Stimulated activated effector memory CD8-positive, alpha-beta T cell treated with anti-CD3 and anti-CD28 coated beads, Interleukin-12 subunit alpha, Interleukin-12 subunit beta, amount 100 ng/mL, for 72 hours (primary cell): ENCODE measurements at places on chromosomes 12 and 14.

DNA sequence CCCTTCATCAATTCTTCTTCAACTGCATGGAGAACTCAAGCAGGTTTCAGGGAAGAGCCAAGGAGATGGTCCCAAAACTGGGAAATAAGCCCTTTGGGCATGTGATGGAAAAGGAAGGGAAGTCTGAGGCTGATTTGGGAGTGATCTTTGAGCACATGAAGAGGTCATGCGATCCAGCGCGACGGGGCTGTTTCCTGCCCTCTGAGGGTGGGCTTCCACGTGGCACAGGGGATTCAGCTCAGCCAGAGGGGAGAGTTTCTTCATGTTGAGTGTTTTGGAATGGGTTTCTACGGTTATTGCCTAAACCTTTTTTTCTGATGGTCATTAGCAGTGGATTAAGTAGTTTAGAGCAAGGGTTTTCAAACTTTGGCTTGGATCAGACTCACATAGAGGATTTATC lies 30.2 kb downstream of the GPR68 start:
- DNase-seq, result no peak

DNA sequence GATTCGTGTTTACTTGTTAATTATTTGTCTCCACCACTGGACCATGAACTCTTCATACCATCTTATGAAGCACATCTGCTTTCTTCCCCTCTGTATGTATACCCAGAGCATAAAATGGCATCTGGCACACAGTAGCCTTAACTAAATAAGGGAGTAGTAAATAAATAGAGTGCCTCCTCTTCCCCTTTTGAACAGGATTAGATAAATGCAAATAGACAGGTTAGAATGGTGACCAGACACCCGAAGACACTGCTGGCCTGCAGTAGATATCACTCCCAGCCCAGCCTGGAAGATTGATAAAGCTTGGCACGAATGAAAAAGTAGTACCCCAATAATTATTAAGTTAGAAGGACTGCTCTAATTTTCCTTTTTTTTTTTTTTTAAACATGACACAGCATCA lies 6.9 kb downstream of the GALNT4 start:
- no peak for DNase-seq

- DNase-seq, result no peak
These were observed 10.3 kb upstream of the KCNA1 start for GRCh38 chr12:4899364-4899763.

DNA sequence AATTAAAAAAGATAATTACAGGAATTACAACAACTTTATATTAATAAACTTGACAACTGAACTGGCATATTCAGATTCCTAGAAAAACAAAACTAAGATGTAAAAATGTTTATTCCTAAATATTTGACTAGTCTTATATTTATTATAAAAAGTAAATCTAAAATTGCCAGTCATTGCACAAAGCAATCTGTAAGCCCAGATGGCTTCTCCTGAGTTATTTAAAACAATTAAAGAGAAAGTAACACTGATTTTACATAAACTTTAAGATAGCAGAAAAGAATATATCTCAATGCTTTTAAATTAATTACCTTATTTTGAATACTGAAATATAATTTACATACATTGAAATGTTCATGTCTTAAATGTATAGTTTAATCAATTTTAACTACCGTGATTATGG lies 434.1 kb upstream of the RPL10L start:
- DNase-seq, result no peak

GRCh38 chr14:105537580-105538474 lies 11.4 kb downstream of the TMEM121 start:
- peak; percentile 90 for DNase-seq
